ENCODE measurements at places on chromosomes 16 and 17.

GRCh38 chr16:88919936-88920335 lies 53.5 kb upstream of the PABPN1L start:
- no peak for DNase-seq

GRCh38 chr16:55398762-55399161 lies 74.8 kb downstream of the IRX6 start:
- no peak for DNase-seq

- no peak for DNase-seq
Measured at GRCh38 chr16:85556456-85557082, 56.6 kb upstream of the GSE1 start.

GRCh38 chr16:9259914-9260608 lies 168.6 kb downstream of the HAPSTR1 start:
- no peak for DNase-seq

DNA sequence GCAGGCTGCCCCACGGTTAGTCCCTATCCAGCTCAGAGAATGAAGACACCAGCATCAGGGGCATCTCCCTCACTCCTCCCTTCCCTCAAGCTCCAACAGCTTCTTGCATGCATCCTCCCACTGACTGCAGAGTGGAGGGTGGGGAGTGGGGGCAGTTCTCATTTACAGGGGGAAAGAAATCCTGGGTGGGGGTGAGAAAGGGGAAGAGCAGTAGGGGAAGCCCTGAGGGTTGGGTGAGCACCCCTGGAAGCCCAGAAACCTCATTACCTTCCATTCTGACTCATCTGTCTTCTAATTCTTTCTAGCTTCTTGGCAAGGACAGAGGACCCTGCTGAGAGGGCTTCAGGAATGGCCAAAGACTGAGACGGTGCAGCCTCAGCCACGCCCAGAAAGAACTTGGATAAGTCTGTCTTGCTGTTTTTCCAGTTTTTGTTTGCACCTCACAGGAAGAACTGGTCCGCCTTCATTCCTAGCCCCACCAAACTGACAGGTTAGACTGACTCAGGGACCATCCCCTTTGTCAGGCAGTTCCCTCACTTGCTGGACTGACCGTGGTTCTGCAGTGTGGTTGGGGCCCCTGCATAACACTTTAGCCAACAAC lies 52.5 kb upstream of the WSB1 start:
- DNase-seq = peak; percentile 59

- peak; percentile 59 for DNase-seq
Measured at GRCh38 chr17:50055055-50055425, 870 bp upstream of the ITGA3 start.

Measured in HT1080 (cell line).